ENCODE measurements at places on chromosomes 16 and 17. TPM values are rescaled to one million over a fixed set of nuclear protein-coding genes. Genes with fewer than 3 reads are reported as not detected.
A peak's percentile ranks its signal among the peaks of the same experiment; 100 is the strongest.

Gene ITGA3
- total RNA-seq: 121 TPM

Gene SSTR5
- not detected for total RNA-seq

DNA sequence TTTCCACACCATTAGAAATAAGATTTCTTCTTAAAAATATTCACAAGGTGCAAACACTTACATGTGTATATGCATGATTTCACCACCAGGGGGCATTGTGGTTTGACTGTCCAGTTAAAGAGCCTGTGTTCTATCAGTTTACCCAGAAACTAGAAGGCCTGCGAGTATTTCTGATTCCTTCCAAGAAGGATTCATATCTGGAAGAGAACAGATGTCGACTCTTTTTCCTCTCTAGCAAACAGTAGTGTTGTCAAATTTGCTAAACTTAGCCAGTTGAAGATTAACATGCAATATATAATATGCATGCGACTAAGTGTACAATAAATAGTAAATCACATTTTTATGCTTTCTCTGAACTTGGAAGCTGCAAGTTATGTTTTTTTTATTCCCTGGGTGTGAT is 404.1 kb downstream of the WWOX start:
- no peak for ATAC-seq

DNA sequence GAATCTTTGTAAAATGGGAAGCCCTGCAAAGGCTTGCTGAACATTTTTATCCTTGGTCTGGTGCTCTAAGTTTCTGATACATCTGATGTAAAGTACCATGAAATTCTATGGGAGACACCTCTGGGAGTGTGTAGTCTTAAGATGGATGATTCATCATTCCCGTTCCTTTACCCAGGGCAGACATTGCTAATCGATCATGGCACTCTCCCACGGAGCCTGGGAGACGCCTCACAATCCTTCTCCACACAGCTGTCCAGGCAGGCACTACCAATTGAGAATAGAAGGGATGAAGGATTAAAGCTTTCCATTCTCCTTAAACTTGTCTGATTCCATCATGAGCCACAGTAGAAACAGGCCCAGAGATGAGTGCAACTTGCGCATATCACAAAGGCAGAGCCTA is 144.8 kb downstream of the GSG1L start:
- no peak for ATAC-seq

DNA sequence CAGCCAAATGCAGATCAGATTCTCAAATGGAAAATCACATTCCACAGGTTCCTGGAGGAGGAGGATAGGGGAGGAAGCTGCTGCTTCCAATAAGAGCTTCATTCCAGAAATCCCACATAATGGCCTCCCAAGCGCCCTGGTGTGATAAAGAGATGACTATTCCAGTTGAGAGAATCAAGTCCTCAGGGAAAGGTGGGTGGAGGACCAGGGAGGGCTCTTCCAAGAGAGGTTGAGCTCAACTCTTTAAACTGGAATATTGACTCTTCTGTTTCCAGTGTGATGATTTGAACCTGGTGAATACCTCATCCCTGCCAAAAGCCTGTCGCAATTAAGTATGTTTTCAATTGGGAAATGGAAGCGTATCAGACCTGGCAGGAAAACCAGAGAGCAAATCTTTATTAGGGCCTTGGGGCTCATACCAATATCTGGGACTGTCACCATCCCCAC is 81.4 kb upstream of the DYNLRB2 start:
- peak; percentile 64 for ATAC-seq

Gene TEKT5
- not detected for total RNA-seq

Gene AXIN2
- total RNA-seq: 38.7 TPM

Gene INPP5K
- 59.6 TPM for total RNA-seq

GRCh38 chr17:68176718-68177117 is 71.1 kb upstream of the AMZ2 start:
- ATAC-seq: no peak

DNA sequence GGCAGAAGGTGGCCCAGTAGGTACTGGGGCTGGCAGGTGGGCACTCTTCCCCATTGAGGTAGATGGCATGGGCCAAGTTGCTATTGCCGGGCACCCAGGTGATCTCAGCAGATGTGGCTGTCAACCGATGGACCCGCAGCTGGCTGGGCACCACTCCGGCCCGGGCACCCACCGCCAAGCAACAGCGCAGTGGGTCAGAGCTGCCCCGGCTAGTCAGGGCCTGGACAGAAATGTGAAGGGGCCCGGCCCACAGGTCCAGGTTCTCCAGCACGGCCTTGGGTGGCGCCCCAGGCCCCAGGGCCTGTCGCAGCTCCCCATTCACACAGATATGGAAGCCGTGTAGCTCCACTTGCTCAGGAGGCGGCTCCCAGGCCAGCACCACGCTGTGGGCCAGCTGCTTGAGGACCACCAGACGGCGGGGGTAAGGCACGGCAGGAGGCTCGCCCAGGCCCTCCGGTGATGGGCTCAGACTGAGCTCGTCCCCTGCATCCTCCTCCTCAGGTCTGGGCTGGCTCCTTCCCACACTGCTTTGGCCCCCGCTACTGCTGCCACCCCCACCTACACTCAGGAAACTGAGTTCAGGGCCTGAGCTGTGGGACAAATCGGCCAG is 16.5 kb downstream of the TSPOAP1 start:
- ATAC-seq: no peak

Gene DBNDD1
- 4.1 TPM for total RNA-seq

DNA sequence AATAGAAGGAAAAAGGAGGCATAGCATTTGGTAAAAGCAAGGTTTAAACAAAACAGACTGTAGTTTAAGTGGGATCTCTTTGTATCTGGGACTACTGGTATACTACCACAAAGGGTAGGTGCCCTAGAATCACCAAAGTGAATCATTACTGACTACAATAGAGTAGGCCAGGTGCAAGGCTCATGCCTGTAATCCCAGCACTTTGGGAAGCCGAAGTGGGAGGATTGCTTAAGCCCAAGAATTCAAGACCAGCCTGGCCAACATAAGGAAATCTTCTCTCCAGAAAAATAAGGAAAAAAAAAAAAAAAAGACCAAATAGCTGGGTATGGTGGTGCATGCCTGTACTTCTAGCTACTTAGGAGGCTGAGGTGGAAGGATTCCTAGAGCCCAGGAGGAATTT is 60.8 kb upstream of the CORO6 start:
- no peak for ATAC-seq

DNA sequence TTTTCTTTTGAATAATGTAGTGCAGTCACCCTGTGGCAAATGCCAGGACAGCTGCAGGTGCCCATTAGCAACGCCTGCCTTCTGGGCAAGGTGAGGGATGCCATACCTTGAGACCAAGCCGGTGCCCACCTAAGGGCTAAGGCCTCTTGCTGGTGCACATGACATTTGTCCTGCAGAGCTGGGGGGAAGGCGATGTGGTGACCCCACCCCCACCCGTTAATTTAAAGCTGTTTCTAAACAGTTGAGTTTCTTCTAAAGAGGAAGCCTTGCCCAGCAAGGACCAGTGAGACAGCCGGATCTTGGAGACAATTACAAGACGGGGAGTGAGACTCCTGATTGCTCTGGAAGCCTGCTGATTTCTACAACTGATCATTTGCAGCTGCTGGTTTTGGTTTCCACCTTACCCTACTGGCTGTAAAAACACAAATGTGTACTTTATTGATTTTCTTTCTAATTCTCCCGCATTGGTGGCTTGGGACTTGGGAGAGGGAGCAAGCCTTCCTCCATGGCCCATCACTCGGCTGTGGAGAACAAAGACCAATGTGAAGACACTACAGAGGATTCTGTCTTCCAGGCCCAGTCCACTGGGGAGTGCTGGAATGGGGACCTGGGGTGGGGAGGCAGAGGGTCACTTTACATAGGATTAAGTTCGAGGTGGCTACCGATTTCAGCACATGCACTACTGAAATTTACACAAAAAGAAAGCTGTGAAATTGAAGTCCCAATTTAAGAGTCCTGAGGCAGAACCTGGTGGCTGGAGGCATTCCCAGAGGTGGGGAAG is 2.7 kb downstream of the CDK5R1 start:
- no peak for ATAC-seq

DNA sequence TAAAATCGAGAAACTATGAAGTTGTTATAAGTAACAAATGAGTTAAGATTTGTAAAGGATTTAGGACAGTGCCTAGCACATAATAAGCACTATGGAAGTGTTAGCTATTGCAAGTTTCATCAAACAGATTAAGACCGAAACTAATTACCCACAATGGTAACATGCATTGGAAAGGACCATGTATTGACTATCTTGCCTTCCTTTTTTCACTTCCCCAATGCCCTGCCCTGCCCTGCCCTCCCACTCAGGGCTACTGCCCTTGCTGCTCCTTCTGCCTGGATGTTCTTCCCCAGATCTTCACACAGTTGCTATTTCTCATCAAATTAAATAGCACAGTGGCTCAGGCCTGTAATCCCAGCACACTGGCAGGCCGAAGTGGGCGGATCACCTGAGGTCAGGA is 202.1 kb upstream of the PSMD7 start:
- ATAC-seq: no peak

Gene ZG16B
- not detected for total RNA-seq

DNA sequence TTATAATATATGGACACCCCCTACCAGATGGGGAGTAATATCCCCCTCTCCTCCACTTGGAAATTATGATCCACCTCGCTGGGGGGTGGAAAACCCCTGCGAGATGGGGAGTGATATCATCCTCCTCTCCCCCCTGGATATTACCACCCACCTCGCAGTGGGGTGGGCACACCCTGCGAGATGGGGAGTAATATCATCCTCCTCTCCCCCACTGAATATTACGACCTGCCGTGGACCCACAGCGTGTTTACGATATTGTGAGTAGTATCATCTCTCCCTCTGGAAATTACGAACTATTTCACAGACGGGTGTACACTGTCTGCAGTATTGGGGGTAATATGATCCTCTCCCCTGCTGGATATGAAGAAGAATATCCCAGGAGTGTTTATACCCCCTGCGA is 228.3 kb upstream of the WSCD1 start:
- ATAC-seq: no peak

GRCh38 chr16:56295059-56295665 is 103.9 kb downstream of the GNAO1 start:
- no peak for ATAC-seq

GRCh38 chr16:64907844-64908243 is 214.0 kb downstream of the CDH11 start:
- ATAC-seq: no peak

- no peak for ATAC-seq
These were observed 102.1 kb downstream of the PITPNC1 start for GRCh38 chr17:67479148-67479547.

GRCh38 chr17:28142305-28142704 is 99.8 kb downstream of the NLK start:
- no peak for ATAC-seq

Gene EPX
- total RNA-seq: not detected

- peak; percentile 74 for ATAC-seq
These were observed 6.3 kb downstream of the UBE2O start for GRCh38 chr17:76446449-76447231.

DNA sequence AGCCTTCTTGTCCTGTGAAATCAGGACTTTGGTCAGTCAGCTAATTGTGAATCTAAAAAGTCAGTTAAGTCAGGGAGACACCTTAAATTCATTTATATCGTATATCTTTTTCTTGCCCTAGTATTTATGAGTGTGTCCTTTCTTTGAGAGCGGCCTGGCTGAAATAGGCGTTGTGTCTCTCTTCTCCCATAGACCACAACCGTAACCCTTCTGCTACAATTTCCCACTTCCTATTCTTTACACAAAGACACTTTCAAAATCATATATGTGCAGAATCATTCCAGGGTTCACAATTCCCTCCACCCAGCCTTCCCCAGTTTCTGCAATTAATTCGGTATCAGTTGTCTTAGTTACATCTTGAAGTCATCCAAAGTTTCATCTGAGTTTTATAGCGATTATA is 14.0 kb upstream of the COTL1 start:
- no peak for ATAC-seq
